ENCODE measurements at places on chromosomes 13 and 19.

DNA sequence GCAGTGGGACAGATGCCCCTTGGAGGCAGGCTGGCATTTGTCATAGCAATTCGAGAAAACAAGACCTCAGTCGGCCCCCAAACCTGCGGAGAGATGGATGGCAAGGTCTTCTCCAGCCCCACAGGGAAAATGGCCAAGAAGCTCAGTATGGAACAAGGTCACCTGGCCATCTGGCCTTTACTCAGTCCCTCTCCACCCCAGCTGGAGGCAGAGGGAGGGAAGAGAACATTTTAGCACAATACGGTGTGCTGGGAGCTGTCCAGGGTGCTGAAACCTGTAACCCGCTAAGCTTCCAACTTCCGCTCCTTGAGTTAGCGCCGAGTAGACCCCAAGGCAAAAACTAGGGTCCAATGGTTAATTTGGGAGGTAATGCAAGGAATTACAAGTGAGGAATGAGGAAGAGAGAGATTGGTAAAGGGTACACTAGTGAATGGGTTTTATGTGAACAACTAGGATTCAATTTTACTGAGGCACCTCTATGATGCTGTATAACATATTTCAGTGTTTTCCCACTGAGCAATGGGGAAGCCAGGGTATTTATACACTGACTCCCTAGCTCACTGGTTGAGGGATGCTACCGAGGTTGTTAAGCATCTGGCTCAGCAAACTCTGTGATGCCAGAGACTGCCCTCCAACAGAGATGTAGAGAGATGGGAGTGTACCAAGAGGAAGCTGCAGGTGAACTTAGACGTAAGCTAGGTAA is 64.3 kb downstream of the CACNA1A start:
- DNase-seq: no peak

GRCh38 chr19:49125025-49125731 is 5.8 kb downstream of the PPFIA3 start:
- no peak for DNase-seq

- no peak for DNase-seq
These were observed 7.8 kb downstream of the ILF3 start for GRCh38 chr19:10661946-10662345.

DNA sequence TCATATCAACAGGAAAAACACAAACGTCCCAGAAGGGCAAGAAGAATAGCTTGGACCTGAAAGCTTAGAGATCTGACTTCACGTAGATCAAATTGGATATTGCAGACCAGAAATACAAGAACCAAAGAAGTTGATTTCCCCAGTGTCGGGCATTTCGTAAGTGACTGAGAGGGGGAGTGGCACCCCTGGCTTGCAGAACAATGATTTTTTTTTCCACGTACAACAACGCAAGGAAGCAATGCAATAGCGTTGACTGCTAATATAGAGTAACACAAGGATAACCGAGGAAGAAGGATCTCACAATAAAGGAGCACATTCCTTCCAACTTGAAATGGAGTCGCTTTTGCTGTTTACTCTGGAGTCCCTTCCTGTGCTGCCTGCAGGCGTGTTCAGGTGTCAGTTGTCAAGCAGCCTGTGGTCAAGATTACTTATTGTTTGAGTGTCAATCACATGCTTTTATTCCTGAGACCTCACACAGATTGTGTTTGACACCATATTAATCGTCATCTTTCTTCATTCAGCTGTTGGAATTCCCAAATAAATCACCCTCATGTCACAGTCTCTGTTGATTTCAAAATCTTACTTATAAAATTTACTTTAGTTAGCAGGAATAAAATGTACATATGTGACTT is 139.4 kb downstream of the FREM2 start:
- no peak for DNase-seq

DNA sequence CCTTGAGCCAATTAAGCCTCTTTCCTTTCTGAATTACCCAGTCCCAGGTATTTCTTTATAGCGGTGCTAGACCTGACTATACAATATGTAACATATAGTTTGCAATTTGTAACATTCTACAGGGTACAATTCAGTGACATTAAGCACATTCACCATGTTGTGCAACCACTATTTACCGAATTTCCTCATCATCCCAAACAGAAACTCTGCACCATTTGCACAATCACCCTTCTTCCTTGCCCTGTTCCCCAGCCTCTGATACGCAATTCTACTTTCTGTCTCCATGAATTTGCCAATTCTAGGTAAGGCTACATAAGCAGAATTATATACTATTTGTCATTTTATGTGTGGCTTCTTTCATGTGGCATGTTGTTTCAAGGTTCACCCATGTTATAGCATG is 13.7 kb upstream of the SIGLEC10 start:
- DNase-seq: no peak

DNA sequence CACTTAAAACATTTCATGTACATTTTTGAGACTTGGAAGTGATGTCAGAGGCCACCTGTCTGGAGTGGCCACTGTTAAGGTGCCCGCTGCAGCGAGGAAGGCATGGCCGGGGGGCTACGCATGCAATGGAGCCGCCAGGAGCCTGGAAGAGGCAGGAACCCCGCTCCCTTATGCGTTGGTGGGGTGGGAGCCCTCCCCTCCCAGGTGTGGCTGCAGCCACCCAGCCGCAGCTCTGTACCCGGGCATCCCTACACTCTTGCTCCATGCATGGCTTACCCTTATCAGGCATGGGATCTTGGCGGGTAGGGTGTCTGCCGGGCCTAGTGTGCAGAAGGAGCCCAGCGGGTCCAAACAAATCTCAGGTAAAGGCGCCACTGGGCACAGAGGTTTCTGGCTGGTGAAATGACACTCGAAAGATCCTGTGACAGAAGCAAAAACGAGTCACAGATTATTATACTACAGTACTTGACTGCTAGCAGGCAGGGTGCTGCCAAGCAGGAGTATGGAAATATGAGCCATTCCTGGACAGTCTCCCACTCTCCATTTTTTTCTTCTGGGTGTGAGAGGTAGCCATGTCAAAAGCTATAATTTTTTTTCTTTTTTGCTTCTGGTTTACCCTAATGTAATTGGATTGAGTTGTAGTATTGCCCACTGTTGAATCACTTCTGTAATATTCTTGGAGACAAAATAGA is 1606.3 kb upstream of the MIR17HG start:
- DNase-seq: no peak

DNA sequence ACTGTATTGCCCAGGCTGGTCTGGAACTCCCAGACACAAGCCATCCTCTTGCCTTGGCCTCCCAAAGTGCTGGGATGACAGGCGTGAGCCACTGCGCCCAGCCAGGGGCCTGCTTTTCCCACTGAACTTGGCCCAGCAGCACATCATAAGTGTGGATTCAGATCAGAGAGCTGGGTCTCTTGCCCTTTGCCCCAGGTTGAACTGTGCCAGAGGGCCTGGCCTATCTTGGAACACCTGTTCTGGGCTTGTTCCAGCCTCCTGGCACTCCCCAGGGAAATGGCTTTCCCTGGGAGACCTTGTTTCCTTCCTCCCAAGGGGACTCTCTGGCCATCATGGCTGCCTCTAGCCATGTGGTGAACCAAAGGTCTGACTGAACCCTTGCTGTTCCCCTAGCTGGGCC is 3.4 kb downstream of the CC2D1A start:
- no peak for DNase-seq

DNA sequence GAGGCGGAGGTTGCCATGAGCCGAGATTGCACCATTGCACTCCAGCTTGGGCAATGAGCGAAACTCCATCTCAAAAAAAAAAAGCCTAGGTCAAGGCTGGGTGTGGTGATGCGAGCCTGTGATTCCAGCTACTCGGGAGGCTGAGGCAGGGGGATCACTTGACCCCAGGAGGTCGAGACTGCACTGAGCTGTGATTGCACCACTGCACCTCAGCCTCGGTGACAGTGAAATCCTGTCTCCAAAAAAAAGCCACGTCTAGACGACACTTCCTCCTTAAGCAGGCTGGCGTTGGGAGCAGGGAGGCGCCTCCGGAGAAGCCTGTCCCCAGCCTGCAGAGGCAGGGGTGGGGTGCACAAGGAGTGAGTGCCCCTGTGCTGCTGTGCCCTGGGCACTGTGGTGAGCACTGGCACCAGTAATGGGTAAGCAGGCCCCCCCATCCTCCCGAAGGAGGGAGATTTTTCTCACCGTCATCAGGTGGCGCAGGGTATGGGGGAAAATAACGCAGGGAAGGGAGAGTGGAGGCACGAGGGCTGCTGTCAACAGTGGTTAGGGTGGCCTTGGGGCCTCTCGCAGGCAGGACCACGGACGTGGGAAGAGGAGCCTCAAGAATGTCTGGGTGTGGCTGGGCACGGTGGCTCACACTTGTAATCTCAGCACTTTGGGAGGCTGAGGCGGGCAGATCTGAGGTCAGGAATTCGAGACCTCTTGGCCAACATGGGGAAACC is 706 bp downstream of the P2RY11 start:
- no peak for DNase-seq

GRCh38 chr19:22882797-22883196 is 50.7 kb downstream of the ZNF723 start:
- DNase-seq: no peak

GRCh38 chr19:46896076-46896794 is 35.4 kb downstream of the ARHGAP35 start:
- DNase-seq: no peak

Measured in NCI-H446 treated with DMSO at 0.1 percent for 48 hours (cell line).